Umbilical cord (tissue), 2 donors: ENCODE measurements at places on chromosomes 5 and 9. TPM values are rescaled to one million over a fixed set of nuclear protein-coding genes. Genes with fewer than 3 reads are reported as not detected.

DNA sequence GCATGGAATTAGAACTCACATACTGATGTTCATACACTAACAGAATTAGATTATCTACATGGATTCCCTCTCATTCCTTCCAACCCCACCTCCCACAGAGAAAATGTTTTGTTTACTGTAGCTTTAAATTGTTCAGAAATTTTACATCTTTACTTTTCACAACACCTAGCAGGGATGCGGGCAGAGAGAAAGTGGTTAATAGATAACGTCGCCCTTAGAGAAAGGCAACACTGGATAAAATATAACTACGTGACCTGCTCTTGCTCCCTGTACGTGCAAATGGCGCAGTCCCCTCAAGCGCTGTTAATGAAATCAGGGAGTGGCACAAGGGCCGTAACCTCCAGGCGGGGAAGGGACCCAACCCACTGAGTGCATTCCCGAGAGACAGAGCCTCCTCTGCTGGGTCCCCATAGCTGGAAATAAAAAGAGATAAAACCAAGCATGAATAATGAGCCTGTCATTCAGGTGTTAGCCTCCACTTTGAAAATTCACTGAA is 125.3 kb upstream of the DAPK1 start:
- DNase-seq: peak; percentile 86

DNA sequence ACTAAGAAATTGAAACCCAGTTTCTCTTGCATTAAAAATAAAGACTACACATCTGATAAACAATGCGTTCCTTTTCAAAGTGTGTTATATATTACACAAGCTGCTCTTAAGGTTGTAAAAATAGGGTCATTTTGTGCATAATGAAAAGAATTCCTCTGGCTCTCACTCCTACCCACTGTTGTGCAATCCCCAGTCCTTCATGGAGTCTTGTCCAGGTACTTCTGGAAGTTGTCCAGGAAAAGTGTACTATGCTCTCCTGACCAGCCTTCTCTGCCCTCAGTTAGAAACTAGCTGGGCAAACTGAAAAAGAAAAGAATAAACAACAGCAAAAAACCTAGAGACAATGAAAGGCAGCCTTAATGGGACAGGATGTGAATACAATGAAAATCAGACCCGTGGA is 345.5 kb upstream of the PAPPA start:
- no peak for DNase-seq

QRFP gene
- total RNA-seq: 0.48 TPM

DMXL1 gene
- 128 TPM for total RNA-seq

- DNase-seq: no peak
These were observed 29.7 kb upstream of the TDRD7 start for GRCh38 chr9:97382099-97382718.

DNA sequence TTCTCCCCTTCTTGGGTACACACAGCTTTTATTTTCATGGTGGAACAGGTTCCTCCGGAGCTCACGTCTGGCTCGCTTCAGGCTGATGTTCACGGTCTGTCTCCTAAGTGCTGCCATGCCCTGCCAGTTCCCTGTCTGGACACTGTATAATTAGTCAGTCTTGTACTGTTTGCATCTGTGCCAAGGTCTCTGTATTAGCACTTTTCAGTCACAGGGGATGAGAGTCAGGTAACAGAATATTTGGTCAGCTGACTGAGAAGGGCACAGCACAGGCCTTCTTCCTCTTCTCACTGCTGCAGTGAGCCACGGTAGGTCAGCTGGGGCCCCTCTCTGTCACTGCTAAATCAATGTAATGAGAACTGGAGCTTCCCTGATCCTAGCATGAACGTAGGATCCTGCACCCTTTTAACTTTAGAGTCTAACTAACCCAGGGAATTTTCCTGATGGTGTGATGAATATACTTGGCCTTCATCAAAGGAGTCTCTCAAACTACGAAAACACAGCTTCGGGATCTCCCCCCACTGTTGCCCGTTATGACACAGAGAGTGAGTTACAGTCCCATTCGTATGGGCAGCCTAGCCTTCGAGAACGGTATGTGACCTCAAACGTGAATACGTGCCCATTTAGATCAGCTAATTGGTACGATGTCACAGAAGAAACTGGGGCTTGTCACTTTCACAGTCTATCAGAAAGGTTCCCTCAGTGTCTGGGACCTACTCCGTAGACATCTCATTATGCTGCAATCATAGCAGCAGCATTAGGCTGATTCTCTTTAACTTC is 354.1 kb upstream of the RFX3 start:
- DNase-seq: no peak

RLN1 gene
- 1.2 TPM for total RNA-seq

DNA sequence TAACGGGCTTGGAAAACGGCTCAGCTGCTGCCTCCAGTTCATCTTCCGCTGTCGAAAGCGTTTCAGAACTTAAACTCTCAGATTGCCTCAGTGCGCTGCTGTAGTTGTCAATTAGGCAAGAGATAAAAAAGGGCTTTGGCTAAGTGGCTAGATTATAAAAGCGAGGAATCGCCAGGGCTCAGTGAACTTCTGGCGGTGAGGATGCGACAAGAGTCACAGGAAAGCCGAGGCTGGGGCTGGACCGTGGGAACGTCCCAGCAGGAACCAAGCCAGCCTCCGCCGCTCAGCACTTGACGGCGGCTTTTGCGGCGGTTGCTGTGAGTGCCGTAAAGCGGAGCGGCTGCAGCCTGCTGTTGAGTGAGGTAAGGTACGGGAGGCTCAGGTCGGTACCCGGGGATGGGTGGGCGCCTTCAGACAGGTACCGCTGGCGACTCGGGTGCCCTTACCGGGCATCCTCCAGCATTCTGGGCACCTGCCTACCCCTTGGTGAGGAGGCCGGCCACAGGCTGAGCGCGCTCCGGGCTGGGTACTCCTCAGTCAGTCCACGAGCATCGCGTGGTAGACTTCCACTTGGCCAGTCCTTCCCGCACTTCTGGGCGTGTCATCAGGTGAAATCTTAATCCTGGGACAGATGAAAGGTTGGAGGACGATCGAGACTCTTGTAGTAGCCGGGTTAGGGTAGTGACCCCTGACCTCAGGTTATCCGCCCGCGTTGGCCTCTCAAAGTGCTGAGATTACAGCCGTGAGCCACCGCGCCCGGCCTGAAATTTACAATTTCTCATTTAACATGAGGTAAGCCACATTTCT is at the start of gene FKTN:
FKTN (plus strand) TSS at position 328 of the 807 bp plus-strand sequence. CDS start 16,902 bp downstream, outside the sequence.
- peak; percentile 92 for DNase-seq

DNA sequence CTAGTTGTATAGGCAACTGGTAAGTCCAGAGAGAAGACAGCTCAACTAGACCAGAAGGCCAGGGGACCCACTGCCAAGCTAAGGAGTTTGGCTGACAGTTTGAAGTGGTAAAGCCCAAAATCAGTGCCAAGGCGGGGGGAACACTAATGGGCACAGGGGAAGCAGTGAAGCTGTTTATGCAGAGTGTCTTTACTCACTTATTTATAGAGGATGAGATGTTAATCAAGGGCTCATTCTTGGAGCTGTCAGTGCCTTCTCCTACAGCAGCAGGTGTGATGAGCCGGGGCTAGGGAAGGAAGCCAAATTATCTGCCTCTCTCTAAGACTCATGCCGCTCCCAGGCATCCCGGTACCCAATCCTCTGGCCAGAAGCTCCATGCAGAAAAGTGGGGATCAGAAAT is 75.2 kb upstream of the GALNT10 start:
- DNase-seq: no peak
